Iris pigment epithelial cell (primary cell): ENCODE measurements at places on chromosomes 5 and 9.

DNA sequence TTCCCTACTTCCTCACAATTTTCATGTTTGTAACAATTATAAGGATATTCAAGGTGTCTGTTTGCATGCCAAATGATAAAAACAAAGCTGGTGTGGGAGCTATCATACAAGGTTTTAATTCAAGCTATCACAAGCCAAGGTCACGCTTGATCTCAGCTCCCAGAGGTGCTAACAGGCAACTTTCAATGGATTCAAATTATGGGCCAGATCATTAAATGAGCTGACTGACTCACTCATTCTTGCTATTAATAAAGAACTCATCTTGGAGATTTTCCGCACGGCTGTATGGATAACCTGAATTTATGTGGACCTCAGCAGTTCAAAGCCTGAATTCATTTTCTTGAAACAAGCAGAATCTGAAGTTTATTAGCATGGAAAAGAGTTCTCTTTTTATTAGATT is 267.3 kb upstream of the CDH6 start:
- DNase-seq, result no peak

DNA sequence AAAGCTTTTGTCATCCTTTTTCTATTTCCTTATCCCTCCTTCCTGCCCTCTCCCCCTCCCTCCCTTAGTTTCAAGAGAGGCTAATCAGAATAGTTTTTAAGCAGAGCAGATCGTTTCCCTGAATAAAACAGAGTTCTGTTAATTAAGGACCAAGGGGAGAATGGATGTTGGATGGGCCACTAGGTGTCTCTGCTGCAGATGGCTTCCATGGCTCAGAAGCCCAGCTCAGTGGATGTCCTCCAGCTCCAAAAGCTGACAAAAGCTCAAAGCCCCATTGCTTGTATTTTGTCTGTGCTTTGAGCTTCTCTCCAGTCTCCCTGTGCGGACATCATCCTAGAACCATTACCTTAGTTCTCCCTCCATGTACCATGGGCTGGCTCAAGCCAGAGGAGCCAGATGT is 21.0 kb upstream of the NPR3 start:
- DNase-seq, result no peak

DNA sequence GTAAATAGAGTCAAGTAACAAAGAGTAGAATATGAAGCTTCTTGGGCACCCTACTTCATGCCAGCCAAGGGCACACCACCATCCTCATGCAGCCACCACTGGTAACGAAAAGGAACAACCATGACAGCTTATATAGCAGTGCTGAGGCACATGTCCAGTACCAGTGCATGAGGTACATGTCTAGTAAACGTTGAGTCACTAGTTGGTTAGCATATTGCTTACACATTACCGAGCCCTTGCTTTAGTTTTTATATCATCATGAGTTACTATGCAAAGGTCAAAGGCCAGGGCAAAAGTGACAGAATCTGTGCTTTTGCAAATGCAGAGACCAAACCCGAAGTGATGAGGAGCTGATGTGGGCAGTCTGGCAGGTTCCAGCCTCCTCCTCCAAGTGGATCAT is 147.1 kb upstream of the MAP1B start:
- DNase-seq, result no peak

DNA sequence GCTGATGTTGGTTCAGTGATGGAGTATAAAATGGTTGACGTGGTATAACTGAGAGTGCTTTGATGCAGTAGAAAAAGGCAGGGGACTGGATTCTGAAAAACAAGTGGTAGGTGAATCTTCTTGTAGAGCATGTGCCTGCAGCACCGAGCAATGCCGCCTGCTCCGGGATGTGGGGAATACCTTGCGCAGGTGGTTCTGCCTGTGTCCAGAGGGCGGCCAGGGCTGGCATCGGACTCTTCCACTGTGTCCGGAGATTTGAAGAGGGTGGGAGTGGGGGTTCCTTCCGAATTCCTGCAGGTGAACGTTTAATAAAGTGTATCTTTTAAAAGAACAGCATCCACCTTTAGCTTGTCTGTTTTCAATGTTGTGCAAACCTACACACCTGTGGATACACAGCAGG is 238.0 kb downstream of the FANCC start:
- no peak for DNase-seq

GRCh38 chr5:144183254-144183889 is 12.7 kb downstream of the KCTD16 start:
- DNase-seq, result peak; percentile 59

DNA sequence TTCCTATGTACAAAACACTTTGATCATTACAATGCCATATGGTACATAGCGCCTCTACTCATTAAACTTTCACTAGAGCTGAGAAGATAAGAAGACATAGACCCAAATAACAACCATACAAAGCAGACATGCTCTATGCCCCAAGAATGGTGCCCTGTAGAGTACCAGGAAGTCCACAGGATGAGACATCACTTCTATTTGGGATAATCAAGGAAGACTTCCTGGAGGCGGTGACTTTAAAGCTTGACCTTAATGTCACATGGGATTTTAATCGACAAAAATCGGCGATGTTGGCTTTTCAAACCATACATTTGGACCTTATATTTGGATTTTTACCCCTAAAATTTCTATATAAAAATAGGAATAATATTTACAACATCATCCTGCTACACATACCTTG is 224.3 kb upstream of the MAP3K1 start:
- DNase-seq, result no peak

- DNase-seq, result no peak
Measured at GRCh38 chr9:77896938-77897667, 134.5 kb downstream of the GNAQ start.

- peak; percentile 40 for DNase-seq
Measured at GRCh38 chr5:95728494-95729114, 2.5 kb upstream of the RHOBTB3 start.

GRCh38 chr9:100714372-100715099 is 136.7 kb downstream of the CAVIN4 start:
- DNase-seq, result peak; percentile 44

- no peak for DNase-seq
Measured at GRCh38 chr9:127776195-127776923, 2.1 kb downstream of the SH2D3C start.

DNA sequence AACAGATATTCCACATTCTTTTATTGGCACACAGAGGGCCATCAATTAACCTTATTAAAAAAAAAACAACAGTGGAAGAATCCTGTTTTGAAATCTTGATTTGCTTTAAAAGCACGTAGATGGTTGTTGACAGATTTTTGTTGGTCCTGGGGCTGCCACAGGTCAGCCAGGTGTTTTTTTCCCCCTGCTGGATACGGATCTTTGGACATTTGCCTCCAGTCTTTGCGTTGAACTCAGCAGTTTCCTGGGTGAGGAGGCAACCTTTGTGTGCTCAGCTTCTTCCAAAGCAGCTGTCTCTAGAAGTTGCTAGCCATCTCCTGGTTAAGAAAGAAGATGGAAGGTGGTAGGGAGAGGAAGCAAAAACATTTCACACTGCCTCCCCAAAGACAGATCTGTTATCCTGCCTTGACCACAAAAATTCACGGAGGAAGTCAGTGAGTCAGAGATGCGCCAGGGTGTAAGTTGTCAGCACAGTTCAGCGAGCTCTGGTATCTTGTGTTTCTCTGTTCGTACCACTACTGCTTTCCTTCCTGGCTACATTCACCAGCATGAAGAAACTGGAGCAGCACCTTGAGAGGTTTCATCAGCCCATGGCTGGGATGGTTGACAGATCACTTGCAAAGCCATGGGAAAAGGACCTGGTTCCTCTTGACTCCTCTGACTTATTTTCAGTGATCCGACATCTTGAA is 207.3 kb downstream of the ARHGAP26 start:
- DNase-seq, result peak; percentile 98

GRCh38 chr9:85599540-85600105 is 142.1 kb downstream of the AGTPBP1 start:
- DNase-seq, result peak; percentile 32

- DNase-seq, result no peak
Measured at GRCh38 chr5:8034852-8035251, 165.9 kb downstream of the MTRR start.

DNA sequence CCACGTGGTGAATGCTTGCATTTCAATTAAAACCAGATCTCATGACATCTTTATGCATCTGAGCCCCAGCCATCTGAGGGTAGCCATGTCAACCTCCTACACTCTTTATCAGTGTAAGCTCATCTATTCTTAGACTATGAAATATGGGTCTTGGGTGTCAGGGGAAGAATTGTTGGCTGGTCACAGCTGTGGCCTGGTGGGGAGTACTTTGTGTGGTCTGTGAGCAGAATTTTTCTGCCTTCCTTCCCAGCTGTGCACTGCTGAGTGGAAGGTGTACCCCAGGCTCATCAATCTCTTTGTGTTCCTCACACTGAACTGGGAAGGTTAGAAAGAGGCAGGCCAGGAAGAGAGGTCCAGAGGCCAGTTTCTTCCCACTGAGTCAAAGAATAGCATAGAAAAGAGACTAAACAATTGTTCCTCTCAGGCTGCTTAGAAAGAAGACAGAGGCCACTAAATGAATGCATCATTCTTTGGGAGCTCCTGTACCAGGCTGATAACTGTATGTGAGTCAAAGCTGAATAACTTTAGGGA is 202.7 kb upstream of the RGMB start:
- peak; percentile 53 for DNase-seq

GRCh38 chr5:76165711-76166374 is 82.7 kb downstream of the SV2C start:
- no peak for DNase-seq

DNA sequence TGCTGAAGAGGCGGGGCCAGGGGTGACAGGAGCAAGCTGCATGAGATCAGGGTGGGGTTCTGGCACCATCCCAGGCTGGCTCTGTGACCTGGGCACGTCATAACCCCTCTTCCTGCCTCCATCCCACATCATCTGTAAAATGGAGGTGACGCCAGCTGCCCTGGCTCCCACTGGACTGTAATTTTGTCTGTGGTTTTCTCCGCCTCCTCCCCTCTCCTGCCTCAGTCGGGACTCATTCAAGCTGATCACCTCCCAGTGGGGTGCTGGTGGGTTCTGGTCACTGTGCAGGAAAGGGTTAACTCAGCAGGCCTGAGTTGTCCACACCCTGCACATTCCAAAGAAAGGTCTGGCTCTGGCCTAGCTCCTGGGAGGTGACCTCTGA is 128.2 kb downstream of the RXRA start:
- DNase-seq, result no peak

DNA sequence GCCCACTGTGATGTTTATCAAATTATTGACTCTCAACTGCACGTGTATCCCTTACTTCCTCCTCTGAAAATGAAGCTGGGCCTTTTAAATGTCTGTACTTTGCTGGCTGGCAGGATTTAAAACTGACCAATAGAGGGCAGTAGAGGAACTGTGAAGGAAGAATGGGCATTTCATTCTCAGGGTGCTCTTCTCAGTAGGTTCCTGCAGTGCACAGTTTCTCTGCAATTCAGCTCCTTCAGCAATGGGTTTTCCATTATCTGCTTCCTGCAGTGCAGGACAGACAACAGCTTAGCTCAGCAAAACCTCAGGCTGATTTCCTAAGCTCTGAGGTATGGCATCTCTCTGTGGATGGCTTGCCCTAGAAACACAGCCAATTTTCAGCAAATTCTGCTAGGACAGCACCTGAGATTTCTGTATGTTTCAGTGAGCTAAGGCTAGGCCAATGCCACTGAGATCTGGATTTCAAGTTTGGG is 298.4 kb upstream of the PRDM9 start:
- DNase-seq, result peak; percentile 56

- DNase-seq, result peak; percentile 89
Measured at GRCh38 chr9:112029921-112030444, 133.4 kb downstream of the UGCG start.

DNA sequence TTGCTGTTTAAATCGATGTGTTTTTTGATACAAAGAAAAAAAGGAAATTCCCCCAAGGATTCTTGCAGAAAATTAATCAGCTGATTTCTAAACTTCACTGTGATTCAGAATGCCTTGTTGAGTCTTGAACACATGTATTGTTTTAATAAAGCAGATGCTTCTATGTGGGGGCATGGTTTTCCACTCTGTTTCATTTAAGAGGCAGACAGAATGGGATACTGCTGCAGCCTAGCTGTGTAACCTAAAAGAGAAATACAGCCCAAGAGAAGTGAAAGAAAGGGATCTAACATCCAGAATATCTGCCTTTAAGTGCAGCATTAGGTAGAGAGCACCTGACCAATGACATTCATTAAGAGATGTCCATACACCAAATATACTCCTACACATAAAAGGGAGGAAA is 365.1 kb upstream of the CCNH start:
- no peak for DNase-seq

- DNase-seq, result no peak
Measured at GRCh38 chr5:1156033-1156753, 44.3 kb upstream of the SLC12A7 start.

DNA sequence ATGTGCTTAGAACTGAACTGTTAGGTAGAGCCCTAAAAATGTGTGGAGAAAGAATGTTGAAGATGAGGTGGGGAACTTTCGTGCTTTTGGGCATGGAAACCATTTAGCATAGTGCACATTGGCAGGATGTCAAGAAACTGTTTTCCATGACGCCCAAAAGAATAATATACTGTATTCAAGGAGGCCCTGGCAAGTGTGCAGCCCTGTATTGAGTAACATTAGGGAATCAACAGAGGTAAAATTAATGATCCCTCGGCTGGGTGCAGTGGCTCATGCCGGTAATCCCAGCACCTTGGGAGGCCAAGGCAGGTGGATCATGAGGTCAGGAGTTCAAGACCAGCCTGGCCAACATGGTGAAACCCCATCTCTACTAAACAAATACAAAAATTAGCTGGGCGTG is 20.9 kb upstream of the PLIN2 start:
- DNase-seq, result no peak

GRCh38 chr5:99169309-99169708 is 240.5 kb upstream of the CHD1 start:
- DNase-seq, result peak; percentile 17

GRCh38 chr5:171418316-171418981 is 998 bp upstream of the FGF18 start:
- DNase-seq, result peak; percentile 83

- DNase-seq, result peak; percentile 52
Measured at GRCh38 chr5:157602505-157602904, 26.9 kb upstream of the ADAM19 start.

DNA sequence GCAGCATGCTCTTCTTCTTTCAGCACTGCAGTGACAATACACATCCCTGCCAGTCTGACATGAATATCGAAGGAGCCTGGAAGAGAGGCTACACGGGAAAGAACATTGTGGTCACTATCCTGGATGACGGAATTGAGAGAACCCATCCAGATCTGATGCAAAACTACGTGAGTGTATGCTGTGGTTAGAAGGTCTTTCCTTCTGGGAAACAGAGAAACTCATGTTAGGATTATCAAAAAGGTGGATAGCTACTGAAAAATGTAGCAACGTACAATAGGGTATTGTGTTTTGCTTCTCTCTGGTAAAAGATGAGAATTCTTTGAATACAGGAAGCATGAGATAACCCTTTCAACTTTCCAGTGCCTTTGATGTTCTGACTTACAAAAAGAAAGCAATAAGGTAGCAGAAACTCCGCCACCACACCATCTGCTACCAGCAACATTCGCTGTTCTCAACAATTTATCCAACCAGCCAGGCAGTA is 133.3 kb downstream of the PCSK5 start:
- peak; percentile 22 for DNase-seq

- DNase-seq, result no peak
Measured at GRCh38 chr9:116692616-116693015, 5.5 kb downstream of the TRIM32 start.

DNA sequence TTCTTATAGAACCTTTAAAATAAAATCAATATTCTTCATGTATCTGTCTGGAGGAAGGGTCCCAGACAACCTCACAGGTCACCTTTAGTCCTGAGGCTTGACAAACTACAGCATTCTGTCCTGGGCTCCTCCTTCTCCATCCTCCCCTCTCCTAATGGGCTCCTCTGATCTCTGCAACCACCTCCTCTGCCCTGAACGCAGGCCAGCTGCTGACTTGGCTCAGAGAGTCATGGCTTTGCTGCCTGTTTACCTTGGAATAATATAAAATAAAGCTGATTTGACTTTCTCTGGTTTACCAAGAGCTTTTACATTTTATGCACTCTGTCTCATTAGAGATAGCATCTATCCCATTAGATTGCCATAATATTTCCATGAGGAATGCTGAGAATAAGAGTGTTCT is 159.4 kb downstream of the SEMA6A start:
- no peak for DNase-seq
